ENCODE measurements at places on chromosomes 2 and 18.

GRCh38 chr2:201929281-201930026 is 104.2 kb upstream of the FZD7 start:
- no peak for DNase-seq

DNA sequence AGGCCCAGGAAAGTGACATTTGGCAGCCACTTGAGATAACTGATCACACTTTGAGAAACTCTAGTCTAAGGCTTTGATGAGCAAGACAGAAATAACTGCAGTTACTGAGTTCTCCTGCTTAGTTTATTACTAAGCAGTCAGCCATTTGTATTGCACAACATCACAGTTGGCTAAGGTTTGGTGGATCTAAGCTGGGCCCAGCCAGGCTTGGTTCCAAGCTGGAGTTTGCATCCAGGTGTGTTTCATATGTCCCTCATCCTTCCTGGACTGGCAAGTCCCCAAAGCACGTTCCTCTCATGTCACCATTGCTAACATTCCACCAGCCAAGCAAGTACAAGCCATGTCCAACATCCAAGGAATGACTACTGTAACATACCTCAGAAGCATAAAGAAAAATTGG is 71.3 kb upstream of the ZNF532 start:
- no peak for DNase-seq

- DNase-seq: no peak
These were observed 9.4 kb upstream of the PSD4 start for GRCh38 chr2:113164215-113164929.

DNA sequence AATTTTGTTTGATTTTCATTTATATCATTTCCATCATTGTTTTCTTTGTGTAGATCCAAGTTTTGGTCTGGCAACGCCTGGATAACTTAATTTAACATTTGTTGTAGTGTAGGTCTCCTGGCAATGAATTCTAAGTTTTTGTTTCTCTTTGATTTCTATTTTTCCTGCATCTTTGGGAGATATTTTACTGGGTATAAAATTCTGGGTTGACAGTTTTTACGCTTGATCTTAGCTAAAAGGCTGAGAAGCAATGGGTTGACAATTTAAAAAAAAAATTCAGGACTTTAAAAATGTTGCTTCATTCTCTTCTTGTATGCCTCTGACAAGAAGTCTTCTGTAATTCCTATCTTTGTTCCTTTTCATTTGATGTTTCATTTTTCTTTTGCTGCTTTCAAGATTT is 8.6 kb downstream of the LYPD6B start:
- DNase-seq: no peak

- DNase-seq: no peak
These were observed 2.3 kb downstream of the ARL4C start for GRCh38 chr2:234494361-234495250.

GRCh38 chr2:162241571-162241970 is 1.7 kb downstream of the FAP start:
- no peak for DNase-seq

- no peak for DNase-seq
These were observed 148.8 kb downstream of the ACKR3 start for GRCh38 chr2:236718207-236718992.

- DNase-seq: no peak
These were observed 219.7 kb upstream of the STK17B start for GRCh38 chr2:196391149-196391479.

DNA sequence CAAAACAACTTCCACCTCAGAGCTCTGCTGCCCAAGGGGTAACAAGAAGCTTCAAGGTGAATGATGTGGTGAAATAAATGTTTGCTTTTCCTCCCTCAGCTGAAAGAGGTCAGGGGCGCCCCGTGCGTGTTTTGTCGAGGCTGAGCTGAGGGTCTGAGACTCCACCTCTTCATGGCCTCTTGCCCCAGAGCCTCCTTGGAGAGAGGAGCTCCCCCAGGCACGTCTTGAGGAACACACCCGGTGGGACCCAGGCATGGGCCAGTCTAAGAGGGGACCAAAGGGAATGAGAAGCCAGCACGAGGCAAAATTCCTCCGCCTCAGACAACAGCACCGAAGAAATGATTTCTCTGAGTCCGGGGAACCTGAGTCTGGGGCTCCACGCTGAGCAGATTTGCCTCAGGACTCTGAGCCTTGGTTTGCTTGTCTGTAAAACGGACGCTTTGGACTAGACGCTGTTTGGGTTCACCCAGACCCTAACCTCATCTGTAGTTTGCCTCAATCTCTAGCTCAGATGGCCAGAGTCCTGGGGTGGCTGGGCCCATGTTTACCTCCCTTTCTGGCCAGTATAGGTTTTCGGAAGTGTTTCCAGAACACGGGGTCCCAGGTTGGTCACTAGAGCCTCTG is 56.4 kb upstream of the ODC1 start:
- no peak for DNase-seq

- DNase-seq: no peak
These were observed 76.4 kb downstream of the SKA1 start for GRCh38 chr18:50451100-50451842.

DNA sequence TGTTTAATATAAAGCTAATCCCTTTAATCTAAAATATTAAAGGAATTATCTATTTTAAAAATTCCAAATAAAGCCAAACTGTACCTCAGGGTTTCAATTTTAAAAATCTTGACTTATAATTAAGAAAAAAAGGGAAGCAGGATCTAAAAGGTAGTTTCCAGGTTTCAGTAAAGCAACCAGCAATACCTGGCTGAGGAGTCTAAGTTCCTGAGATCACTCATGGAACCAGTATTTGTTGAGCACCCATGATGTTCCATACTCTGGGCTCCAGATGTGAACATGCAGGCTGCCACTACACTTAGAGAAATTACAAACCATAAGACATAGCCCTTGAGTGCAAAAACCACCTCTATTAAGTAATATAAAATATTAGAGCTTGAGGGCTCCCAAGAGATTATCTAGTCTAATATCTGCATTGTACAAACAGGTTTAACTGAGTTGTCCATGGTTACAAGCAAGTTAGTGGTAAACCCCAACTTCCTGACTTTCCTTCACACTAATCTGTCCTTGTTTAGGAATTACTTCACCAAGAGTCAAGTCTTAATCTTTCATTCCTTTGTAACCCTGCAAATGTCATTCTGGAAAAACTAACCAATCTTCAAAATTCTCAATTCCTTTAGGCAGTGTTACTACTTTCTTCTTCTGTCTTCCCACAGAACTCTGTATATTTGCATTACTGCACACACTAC is 49.2 kb downstream of the CLASP1 start:
- DNase-seq: no peak

- DNase-seq: no peak
These were observed 140.7 kb downstream of the LAMA1 start for GRCh38 chr18:6976935-6977334.

DNA sequence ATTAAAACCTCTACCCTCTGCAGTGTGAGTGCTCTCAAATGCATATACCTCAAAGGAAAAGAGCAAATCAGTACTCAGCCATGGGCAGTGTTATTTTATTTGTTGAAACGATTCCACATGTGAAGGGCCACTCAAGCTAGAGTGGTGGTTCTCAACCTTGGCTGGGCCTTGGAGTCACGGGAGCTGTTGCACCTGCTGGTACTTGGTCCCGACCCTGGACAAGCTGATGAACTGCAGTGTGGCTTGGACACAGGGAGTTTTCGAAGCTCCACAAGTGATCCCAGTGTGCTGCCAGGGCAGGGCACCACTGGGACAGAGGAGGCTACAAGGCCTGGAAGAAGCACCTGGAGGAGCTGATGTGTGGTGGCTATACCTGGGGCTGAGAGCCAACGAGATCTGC is 19.7 kb downstream of the GNLY start:
- DNase-seq: no peak

GRCh38 chr18:78666666-78667335 is 312.8 kb upstream of the SALL3 start:
- DNase-seq: no peak

- no peak for DNase-seq
These were observed 34.5 kb upstream of the CSRNP3 start for GRCh38 chr2:165434865-165435496.

GRCh38 chr18:363301-364085 is 95.6 kb upstream of the THOC1 start:
- no peak for DNase-seq

DNA sequence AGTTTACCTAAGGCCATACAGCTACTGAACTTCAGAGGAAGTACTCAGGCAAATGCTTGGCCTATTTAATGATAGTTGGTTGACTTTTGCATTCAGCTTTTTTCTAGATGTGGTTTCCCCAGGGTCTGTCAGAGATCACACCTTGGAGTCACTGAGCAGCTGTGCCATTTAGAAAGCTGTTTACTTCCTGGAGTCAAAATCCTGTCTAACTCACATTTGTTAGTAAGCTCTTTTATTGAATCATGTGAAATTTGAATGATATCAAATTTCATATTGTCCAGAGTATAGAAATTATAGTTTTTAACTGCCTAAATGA is 7.6 kb upstream of the TRIB2 start:
- no peak for DNase-seq

GRCh38 chr2:168684921-168685599 is 117.4 kb upstream of the NOSTRIN start:
- DNase-seq: no peak
